Body of pancreas (tissue), 4 donors: ENCODE measurements at places on chromosomes 2 and 18. TPM values are rescaled to one million over a fixed set of nuclear protein-coding genes. Genes with fewer than 3 reads are reported as not detected.

The TUBA3E gene
- total RNA-seq, result not detected

The CFAP65 gene
- not detected for total RNA-seq

The C2orf15 gene
- total RNA-seq, result not detected

The ABCG5 gene
- total RNA-seq, result not detected

The SCG2 gene
- 13.0 TPM for total RNA-seq

The KCNF1 gene
- 5.3 TPM for total RNA-seq
